AML-193 (cell line): ENCODE measurements at places on chromosomes 3 and 15.

DNA sequence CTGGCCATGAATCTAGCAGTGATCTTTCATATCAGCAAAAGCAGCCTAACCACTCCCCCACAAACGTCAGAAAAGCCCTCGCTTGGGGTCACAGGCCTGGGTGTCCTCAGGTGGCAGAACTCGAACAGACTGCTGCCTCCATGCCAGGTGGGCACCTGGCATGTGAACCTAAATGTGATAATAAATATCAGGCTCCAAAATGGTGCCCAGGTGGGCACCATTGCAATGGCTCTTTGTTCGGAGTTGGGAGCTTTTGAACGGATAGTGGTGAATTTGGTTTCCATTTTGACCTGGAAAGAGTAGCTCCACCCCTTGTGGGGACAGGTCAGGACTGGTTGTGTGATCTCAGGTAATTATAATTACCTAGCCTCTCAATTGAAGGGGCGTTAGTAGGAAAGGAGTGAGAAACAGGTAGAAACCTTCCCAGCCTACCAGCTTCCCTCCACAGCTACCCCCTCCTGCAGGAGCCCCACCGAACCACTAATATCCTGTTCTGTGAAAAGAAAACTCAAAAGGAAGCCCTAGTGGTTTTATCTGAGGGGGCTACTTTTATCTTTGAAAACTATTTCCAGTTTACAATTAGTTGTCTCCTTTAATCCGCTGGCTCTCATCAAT lies 18.1 kb downstream of the MYO1E start:
- DNase-seq, result no peak

- no peak for DNase-seq
These were observed 65.8 kb downstream of the SCN5A start for GRCh38 chr3:38583688-38584087.

DNA sequence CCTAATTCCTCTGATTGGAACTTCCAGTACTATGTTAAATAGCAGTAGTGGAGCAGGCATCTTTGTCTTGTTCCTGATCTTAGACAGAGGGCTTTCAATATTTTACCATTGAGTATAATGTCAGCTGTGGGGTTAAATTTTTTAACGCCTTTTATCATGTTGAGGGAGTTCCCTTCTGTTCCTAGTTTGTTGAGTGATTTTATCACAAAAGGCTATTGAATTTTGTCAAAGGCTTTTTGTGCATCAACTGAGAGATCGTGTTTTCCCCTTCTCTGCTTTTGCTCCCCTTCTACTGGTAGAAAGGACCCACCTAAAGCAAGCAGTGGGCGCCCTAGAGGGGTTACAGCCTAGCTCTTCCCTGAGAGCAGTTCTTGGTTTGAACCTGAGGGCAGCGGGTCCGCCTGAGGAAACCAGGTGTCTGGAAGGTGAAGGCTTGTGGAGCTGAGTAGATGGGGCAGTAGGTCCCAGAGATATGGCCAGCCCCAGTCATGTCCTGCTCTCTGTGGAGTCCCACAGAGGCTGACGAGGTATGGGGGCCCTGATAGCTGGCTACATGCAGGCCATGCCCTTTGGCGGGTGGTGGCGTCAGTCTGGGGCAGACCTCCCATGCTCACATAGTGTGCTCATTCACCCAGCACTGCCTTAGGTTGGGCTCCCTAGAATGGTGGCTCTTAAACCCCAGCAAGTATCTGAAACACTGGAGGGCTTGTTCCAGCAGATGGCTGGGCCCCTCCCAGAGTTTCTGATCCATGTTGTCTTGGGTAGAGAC lies 11.3 kb downstream of the HDAC11 start:
- no peak for DNase-seq

DNA sequence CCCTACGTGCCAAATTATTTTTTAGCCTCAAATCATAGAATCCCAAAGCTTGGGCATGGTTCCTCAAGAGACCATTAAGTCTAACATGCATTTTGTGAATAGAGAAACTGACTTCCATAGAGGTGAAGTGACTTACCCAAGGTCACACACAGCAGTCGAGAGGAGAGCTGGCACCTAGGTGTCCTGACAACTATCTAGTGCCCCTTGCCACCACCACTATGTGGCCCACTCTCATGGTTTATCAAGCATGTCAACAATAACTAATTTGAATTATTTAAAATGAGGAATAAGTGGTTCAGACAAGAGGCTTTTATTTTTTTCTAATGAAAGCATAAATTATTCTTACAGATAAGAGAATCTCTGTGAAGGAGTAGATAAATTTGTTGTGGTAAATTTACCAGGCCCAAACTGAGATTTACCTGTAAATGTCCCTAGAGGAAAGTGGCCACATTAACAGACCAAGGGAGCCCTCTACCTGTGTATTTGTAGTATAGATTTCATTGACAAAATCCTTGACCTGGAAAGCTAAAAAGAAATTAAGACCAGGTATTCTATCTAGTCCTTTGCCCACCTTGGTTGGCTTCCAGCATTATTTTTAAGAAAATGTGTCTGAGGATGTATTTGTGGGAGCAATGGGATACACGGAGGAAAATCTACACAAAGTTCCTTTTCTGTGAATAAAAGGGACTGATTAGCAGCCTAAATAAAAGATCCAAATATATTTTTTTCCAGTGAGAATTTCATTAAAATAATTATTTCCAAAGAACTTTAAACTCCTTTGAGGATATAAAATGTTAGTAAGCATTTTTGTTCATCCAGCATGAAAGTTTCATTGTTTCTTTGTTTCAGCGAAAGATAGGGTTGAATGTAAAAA lies 49.1 kb downstream of the IQCH start:
- DNase-seq, result peak; percentile 15

GRCh38 chr3:186096290-186096689 lies 12.6 kb downstream of the ETV5 start:
- no peak for DNase-seq

- DNase-seq, result no peak
These were observed 113.3 kb downstream of the DIPK2A start for GRCh38 chr3:144084929-144085328.

- no peak for DNase-seq
These were observed 100.9 kb upstream of the MCTP2 start for GRCh38 chr15:94130504-94130903.

GRCh38 chr3:86708893-86709292 lies 282.1 kb downstream of the VGLL3 start:
- no peak for DNase-seq
